Tibial nerve (tissue), 4 donors: ENCODE measurements at places on chromosomes 2 and 18. TPM values are rescaled to one million over a fixed set of nuclear protein-coding genes. Genes with fewer than 3 reads are reported as not detected.

DNA sequence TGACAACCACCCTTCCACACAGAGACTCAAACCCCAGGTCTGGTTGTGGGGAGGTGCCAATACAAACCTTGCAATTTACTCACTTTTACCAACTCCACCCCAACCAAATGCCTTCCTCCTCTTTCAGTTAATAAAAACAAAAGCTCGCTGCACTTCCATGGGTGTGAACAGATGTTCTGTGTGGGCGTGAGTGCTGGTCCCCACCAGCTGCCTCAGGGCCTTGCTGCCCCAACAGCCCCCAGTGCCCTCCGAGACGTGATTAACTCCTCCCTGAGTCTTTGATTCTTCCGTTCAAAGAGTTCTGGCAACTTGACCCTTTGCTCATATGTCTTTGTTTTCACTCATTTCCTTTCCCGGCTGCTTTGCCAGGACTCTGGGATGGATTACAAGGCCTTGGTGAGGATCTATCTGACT, 258.9 kb upstream of the CXCR4 start:
- DNase-seq: no peak
- H3K4me3 ChIP-seq: no peak overlapping the region
- no peaks in the 10 kb centered on the region for H3K36me3 ChIP-seq
- no peaks in the 10 kb centered on the region for H3K27me3 ChIP-seq

DNA sequence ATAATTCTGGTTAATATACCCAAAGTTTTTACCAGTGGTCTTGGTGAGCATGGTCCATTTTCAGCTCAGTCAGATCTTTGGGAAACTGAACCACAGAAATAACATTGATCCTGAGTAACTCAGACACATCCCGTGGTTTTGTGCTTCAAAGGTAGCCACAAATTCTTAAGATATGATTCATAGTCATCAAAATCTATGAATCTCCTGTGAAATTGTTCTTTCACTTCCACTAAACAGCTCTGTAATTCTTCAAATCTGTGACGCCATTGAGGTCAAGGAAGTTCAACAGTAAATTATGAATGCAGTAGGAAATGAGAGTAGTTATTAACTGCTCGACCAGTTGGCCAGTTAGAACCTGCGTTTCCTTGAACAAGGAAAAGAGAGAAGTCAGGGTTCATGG, 147.3 kb downstream of the IRS1 start:
- no peaks in the 10 kb centered on the region for H3K27me3 ChIP-seq
- H3K36me3 ChIP-seq: no peaks in the 10 kb centered on the region
- H3K27ac ChIP-seq: no peak overlapping the region
- H3K4me1 ChIP-seq: peaks cover 4% of the 10 kb centered on the region
- no peak overlapping the region for H3K4me3 ChIP-seq

DNA sequence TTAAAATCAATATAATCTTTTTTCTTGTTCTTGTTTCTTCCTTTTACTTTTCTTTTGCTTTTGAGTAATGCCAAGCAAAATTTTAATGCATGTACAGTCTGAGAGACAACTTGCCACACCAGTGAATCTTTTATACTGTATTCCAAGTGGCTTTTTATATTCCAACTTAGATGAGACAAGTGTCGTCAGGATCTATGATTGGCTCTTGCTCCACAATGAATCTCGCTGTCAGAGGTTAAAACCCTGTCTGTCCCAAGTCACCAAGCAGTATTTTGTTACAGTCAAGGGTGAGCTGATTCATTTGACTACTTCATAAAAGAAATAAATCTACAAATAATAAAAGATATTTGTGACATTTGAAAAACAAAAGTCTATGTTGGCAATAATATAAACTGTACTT, at the start of gene MSTN:
TSS of gene MSTN (minus strand) at position 129 of the 400 bp plus-strand sequence. CDS start 133 bp downstream, outside the sequence.
- no peak within 1 kb of the TSS for H3K4me3 ChIP-seq
- H3K27ac ChIP-seq: no peak within 1 kb of the TSS
- peaks cover 7% of the 10 kb centered on the region for H3K4me1 ChIP-seq
- no peaks in the 10 kb centered on the region for H3K27me3 ChIP-seq
- DNase-seq: no peak

GRCh38 chr18:28175150-28175929, 1.6 kb downstream of the CDH2 start:
- H3K36me3 ChIP-seq: no peaks in the 10 kb centered on the region
- peak overlapping the region; percentile 26 for H3K4me3 ChIP-seq
- no peak for DNase-seq
- H3K27me3 ChIP-seq: no peaks in the 10 kb centered on the region
- H3K27ac ChIP-seq: no peak overlapping the region

Gene DLGAP1
- 1.7 TPM for total RNA-seq

DNA sequence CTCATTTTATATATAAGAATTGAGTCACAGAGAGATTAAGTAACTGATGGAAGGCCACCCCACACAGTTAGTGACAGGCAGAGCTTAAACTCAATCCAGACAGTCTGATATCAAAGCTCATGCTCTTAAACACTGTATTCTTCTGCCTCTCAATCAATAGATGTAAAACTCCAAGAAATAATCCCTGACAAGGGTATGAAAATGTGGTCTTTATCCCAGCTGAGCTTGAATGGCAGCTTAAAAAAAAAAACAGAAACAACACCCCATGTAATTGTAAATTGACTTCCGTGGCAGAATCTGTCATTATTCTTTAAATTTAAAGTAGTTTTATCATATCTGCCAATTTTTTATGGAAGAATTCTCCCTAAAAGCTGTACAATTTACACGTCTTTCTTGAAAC, 60.1 kb downstream of the RAB27B start:
- DNase-seq: no peak
- no peaks in the 10 kb centered on the region for H3K4me1 ChIP-seq
- H3K4me3 ChIP-seq: no peak overlapping the region
- H3K27me3 ChIP-seq: no peaks in the 10 kb centered on the region

DNA sequence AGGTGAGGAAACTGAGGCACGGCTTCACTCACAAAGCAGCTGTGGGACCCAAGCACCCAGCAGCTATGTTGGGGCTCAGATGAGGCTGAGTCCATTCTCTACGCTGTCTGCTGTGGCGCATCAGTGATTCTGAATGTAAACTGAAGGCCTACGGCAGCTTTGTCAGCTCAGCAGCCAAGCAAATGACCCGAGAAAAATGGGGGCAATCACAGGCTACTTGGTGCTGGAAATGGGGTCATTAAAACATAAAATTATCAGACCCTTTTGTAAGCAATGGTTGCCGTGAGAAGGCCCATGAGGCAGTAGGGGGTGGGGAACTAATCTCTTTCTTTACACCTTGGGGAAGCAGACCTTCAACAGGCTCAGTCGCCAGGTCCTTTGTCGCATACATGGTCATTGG, 84.0 kb upstream of the ZCCHC2 start:
- H3K27me3 ChIP-seq: no peaks in the 10 kb centered on the region
- H3K4me1 ChIP-seq: no peaks in the 10 kb centered on the region
- H3K36me3 ChIP-seq: no peaks in the 10 kb centered on the region

GRCh38 chr2:68294913-68295312, 24.8 kb downstream of the CNRIP1 start:
- no peaks in the 10 kb centered on the region for H3K27me3 ChIP-seq
- DNase-seq: no peak
- no peaks in the 10 kb centered on the region for H3K4me1 ChIP-seq
- H3K36me3 ChIP-seq: no peaks in the 10 kb centered on the region

Gene SOWAHC
- total RNA-seq: 26.9 TPM

GRCh38 chr18:59792353-59792752, 95.1 kb upstream of the CCBE1 start:
- no peak for DNase-seq
- no peak overlapping the region for H3K27ac ChIP-seq
- H3K27me3 ChIP-seq: no peaks in the 10 kb centered on the region
- no peak overlapping the region for H3K4me3 ChIP-seq
- no peaks in the 10 kb centered on the region for H3K36me3 ChIP-seq
- H3K4me1 ChIP-seq: no peaks in the 10 kb centered on the region

- no peaks in the 10 kb centered on the region for H3K4me1 ChIP-seq
- H3K27me3 ChIP-seq: no peaks in the 10 kb centered on the region
- H3K27ac ChIP-seq: no peak overlapping the region
- H3K36me3 ChIP-seq: no peaks in the 10 kb centered on the region
- DNase-seq: no peak
These were observed 31.4 kb downstream of the FOSL2 start for GRCh38 chr2:28423856-28424605.

Gene KIF5C
- total RNA-seq: 47.9 TPM

Gene SLC30A3
- total RNA-seq: not detected

DNA sequence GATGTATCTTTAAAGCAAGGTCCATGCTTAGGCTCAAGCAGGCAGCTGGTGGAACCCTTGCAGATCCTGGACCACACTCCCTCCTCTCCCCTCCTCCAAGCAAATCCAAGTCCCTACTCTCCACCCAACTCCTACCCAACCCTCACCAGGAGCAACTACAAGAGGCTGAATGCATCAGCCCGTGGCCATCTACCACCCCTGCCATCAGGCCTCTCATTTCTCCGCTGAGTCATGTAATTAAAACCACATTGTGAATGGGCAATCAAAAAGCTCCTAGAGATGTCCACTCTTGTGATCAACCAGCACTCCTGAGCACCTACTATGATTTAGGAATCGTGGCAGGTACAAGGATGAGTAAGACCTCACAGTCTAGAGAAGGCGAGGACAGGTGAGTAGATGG, 142.2 kb upstream of the CAPN13 start:
- H3K4me1 ChIP-seq: no peaks in the 10 kb centered on the region
- DNase-seq: no peak
- no peaks in the 10 kb centered on the region for H3K27me3 ChIP-seq
- H3K27ac ChIP-seq: no peak overlapping the region

DNA sequence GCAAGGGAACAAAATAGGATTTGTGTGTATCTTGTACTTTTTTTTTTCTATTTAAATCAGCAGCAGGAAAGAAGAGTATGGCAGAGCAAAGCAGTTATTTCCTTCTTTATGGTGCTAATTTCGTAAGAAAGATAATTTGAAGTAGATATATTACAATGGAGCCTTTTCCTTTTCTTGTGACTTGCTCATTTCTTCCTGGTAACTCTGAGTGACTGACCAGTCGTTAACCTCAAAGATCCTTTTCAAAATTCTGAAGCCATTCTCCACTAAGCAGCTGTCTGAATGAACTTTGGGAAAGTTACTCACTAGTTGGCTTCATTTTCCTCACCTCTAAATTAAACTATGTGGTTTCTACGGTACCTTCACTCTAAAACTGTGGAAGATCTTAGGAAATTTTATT, 24.6 kb downstream of the AFTPH start:
- H3K4me3 ChIP-seq: no peak overlapping the region
- H3K27me3 ChIP-seq: no peaks in the 10 kb centered on the region
- no peak overlapping the region for H3K27ac ChIP-seq
- no peak for DNase-seq
- no peaks in the 10 kb centered on the region for H3K36me3 ChIP-seq
- H3K4me1 ChIP-seq: no peaks in the 10 kb centered on the region

Gene KATNAL2
- total RNA-seq: 11.7 TPM

DNA sequence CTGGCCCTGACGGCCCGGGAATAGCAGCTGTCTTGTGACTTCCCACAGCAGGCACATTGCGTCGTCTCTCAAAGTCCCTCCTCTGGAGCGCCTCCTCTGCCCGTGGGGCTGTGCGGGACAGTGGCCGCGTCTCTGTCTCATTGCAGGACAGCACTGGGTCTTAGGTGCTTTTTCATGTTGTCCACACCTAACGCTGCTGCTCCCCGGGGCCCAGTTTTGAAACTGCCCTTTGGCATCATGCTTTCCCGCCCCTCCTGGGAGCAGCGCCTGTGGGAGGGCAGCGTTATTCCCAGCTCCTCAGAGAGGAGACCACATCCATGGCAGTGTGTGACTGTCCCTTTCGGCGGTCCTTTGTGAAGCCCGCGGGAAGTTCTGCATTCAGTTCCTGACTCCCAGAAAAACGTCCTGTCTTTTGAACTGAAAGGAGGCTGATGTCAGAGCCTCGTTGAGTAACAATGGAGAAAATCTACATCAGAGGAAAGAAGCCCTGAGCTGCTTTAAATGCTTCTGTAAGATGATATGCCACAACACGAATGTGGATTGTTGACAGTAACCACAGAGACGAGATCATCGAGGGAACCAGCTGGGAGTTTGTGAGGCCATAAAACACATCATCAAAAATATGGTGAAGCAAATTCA, 226.0 kb downstream of the FAM210A start:
- H3K4me3 ChIP-seq: no peak overlapping the region
- peaks cover 9% of the 10 kb centered on the region for H3K36me3 ChIP-seq
- H3K27me3 ChIP-seq: no peaks in the 10 kb centered on the region

Gene CERS6
- 37.7 TPM for total RNA-seq

GRCh38 chr2:219570194-219570923, 980 bp downstream of the OBSL1 start:
- no peak for DNase-seq
- H3K4me1 ChIP-seq: peaks cover 5% of the 10 kb centered on the region
- no peaks in the 10 kb centered on the region for H3K27me3 ChIP-seq
- peak overlapping the region; percentile 60 for H3K4me3 ChIP-seq
- peak overlapping the region; percentile 87 for H3K27ac ChIP-seq
- H3K36me3 ChIP-seq: peaks cover 30% of the 10 kb centered on the region

Gene GATA6
- total RNA-seq: 8.3 TPM

DNA sequence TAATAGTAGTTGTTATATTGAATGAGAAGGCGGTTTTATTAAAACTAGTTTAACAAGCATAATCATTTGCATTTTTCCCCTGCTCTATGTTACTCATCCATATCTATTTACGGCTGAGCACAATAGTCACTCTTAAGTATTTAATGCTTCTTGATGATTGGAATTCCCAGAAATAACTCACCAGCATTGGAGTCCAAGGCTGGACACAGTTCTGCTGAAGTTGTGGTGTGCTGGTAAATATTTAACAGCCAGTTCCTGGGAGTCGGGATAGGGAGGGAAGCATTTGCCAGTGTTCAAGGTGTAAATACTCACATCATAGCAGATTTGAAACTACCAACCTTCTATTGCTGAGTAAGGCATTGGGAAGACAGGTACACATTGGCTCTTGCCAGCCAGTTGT, 315.1 kb downstream of the MTX2 start:
- H3K36me3 ChIP-seq: no peaks in the 10 kb centered on the region
- no peak overlapping the region for H3K4me3 ChIP-seq
- no peak overlapping the region for H3K27ac ChIP-seq
- peaks cover 25% of the 10 kb centered on the region for H3K4me1 ChIP-seq

Gene ASB3
- total RNA-seq: 16.8 TPM

Gene VWA3B
- total RNA-seq: 0.30 TPM

- DNase-seq: no peak
- H3K4me1 ChIP-seq: peaks cover 24% of the 10 kb centered on the region
- no peaks in the 10 kb centered on the region for H3K27me3 ChIP-seq
- H3K36me3 ChIP-seq: peaks cover 35% of the 10 kb centered on the region
These were observed 14.0 kb upstream of the CNDP1 start for GRCh38 chr18:74520096-74520833.

GRCh38 chr2:111618226-111618977, 265.6 kb downstream of the ANAPC1 start:
- H3K27ac ChIP-seq: peak overlapping the region; percentile 56
- no peaks in the 10 kb centered on the region for H3K4me1 ChIP-seq

Gene ANKRD12
- total RNA-seq: 57.1 TPM

- H3K27ac ChIP-seq: peak overlapping the region; percentile 69
- H3K4me3 ChIP-seq: peak overlapping the region; percentile 35
- no peaks in the 10 kb centered on the region for H3K4me1 ChIP-seq
These were observed 1.7 kb downstream of the MYCN start for GRCh38 chr2:15941871-15942710.
